Stimulated activated CD4-positive, alpha-beta T cell treated with anti-CD3 and anti-CD28 coated beads, Interleukin-1b, Interleukin-23, amount 100 ng/mL, for 48 hours (primary cell): ENCODE measurements at places on chromosomes 3 and 15.

DNA sequence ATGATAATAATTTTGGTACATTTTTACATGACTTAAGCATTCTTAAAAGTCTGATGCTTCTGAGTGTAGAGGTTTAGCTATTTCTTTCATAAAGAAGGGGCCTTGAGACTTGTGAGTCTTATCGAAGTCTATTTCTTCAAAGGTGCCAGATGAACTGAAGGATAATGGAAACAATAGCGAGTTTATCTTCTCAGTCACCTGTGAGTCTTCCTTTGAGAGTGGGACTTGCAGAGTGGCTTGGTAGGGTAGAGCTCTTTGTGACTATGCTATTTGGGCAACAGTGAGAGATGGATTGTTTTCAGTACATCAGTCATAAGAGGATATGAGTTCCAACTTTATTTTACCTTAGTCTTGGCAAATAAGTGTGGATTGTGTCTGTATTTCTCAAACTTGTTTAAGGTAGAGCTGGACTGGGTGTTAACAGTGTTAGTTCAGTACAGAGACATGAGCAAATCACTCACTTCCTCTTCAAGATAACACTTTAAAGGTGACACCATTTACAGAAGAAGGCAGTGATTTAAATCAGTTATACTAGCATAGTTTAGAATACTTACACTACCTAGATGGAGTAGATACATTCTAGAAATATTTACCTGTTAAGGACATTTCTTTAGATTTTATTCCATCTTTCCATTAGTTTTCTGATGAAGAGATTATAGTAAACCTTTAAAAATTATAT is 3.2 kb downstream of the AKAP13 start:
- no peak for DNase-seq

GRCh38 chr3:46664971-46665762 is 28.3 kb downstream of the ALS2CL start:
- no peak for DNase-seq

DNA sequence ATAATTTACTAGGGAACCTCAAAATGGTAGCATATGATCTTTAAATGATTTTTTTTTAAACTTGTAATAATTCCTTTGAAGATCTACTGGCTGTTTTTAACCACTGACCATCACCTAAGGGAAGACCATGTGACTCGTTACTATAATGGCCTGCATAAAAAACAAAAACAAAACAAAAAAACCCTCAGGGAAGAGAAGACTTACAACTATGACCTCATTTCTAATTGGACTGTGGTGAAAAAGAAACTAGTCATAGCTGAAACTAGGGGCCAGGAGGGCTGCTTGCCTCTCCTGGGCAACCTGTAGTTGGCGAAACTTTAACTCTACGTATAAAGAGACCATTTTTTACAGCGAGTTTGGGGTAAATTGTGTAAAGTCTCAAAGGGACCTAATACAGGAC is 23.0 kb downstream of the PAQR9 start:
- DNase-seq: no peak

DNA sequence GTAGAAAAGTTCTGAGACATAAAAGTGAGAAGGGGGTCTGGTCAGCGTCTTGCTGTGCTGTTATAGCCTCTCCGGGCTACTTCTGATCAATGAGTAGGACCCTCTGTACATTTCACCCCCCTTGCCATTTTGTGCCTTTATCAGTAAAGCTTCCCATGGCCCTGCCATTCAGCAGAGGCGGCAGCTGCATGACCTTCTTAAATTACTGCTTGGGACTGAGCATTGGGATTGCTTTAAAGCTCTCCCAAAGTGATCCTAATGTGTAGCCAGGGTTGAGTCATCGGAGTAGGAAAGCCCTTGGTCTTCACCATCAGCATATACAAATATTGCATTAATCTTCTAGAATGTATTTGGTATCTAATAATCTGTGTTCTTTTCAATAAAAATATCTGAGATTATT is 70.2 kb downstream of the FMN1 start:
- no peak for DNase-seq

- DNase-seq: no peak
Measured at GRCh38 chr3:113205481-113205880, 5.9 kb upstream of the BOC start.
